CD4-positive, alpha-beta T cell treated with Interleukin-2 at 100 ng/mL for 4 hours (primary cell): ENCODE measurements at places on chromosomes 13 and 19.

GRCh38 chr13:20393273-20394168 is 132.1 kb downstream of the CRYL1 start:
- no peak for DNase-seq

GRCh38 chr19:30082168-30082567 is 140.1 kb downstream of the URI1 start:
- DNase-seq: no peak

DNA sequence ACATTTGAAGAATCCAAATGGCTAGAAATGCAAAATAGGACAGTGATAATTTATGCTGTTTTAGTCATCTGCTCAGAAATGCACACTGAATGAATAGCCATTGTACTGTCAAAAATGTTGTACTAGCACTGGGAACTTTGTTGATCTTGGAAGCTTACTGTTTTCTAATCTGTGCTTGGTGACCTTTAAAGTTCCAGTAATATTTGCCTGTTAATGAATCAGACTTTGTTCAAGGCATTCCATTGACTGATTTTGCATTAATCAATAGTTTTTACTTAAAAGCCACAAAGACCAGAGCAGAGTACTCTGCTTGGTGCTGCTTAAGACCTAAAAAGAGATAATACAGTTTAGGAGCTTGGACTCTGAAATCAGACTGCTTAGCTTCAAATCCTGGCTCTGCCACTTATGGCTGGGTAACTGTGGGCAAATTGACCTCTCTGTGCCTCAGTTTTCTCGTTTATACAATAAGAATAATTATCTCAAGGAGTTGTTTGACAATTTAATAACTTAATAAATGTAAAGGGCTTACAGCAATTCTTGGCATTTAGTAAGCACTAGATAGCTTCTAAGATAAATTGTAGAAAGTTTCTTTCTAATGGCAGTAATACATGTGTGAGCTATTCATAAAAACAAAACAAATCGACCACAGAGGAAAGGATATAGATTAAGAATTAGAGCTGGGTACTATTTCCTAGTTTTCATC is 4.6 kb upstream of the SLAIN1 start:
- DNase-seq: no peak

DNA sequence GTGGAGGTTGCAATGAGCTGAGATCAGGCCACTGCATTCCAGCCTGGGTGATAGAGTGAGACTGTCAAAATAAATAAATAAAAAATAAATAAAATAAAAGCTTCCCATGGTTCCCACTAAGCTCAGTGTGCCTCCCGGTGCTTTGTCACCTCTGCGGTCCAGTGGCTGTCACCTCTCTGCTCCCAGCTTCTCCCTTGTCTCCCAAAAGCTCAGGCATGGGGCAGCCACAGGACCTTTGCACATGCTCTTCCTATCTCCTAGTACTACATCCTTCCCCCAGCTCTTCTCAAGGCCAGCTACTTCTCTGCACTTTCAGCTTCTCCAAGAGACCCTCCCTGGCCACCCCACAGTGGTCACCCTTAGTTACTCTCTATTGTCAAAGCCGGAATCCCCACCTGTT is 7.6 kb upstream of the MATK start:
- DNase-seq: no peak

DNA sequence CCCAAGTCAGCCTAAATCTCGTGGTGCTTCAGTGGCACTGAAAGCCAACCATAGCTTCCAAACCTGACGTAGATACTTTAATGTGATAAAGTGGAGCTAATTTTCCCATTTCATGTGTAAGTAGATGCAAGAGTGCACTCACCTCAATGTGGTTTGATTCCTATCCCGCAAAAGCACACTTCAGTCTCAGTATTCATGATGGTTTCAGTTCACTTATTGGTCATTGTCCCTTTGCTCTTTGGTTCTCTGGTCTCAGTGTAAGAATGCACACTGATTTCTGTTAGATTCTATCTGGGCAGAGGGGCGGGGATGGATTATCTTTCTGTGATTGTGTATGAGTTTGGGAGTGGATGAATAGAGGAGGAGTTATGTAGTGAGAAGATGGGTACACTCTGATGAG is 340.6 kb downstream of the KCNRG start:
- no peak for DNase-seq

DNA sequence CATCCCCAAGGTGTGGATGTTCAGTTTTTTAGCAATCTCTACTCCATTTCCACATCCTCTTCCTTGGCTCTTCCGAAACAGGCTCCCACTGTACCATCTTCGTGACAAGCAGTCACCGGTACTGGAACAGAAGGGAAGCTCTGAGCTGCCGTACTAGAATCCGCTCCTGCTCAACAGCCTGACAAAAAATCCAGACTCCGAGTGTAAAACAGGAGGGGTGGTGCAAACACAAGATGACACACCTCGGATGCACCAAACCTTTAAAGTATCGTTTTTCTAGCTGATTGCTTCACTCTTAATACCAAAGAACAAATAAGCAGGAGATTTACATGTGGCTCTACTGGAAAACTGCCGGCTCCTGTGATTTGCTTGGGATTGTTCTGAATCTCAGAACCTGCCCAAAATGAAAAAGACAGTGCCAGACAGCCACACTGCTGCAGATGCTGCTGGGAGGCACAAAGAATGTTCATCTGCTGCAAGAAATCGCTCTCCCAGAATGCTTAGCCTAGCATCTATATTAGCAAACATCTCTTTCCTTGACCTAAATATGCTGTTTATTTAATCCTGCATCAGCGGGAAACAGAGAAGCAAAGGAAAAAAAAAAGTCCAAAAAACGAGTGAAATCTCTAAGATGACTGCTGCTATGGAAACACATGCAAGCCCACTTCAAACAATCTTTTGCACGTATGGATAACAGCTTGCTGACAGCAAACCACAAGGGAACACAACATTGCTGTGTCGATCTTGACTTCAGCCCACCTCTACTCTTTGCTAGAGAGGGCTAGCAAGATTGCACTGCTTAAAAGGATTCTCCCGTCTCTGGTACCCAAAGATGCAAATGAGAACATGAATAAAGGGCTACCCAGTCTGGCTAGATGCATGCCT is 38.0 kb upstream of the DOCK9 start:
- DNase-seq: no peak

DNA sequence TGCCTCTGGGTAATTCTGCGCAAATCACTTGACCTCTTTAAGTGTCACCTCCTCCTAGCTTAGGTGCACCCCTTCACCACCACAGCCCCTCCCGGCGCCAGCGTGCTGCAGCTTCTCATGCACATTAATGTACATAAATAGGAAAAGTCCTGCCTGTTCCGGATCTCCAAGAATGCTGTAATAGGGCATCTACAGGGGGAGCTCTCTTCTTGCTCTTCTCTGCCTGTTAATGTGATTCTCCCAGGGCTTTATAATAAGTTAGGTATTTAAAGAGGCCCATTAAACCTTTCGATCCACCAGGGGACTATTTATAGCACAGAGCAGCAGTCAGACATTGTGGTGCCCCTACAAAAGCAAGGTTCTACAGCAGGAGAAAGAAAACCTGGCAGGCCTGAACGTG is 35.3 kb downstream of the SOX1 start:
- DNase-seq: no peak

GRCh38 chr13:47337781-47338507 is 441.1 kb upstream of the HTR2A start:
- no peak for DNase-seq

GRCh38 chr13:95813139-95813538 is 136.2 kb downstream of the DNAJC3 start:
- no peak for DNase-seq

- DNase-seq: peak; percentile 17
Measured at GRCh38 chr19:29836409-29836825, 24.6 kb downstream of the CCNE1 start.

GRCh38 chr13:74193391-74193790 is 59.2 kb upstream of the KLF12 start:
- no peak for DNase-seq

DNA sequence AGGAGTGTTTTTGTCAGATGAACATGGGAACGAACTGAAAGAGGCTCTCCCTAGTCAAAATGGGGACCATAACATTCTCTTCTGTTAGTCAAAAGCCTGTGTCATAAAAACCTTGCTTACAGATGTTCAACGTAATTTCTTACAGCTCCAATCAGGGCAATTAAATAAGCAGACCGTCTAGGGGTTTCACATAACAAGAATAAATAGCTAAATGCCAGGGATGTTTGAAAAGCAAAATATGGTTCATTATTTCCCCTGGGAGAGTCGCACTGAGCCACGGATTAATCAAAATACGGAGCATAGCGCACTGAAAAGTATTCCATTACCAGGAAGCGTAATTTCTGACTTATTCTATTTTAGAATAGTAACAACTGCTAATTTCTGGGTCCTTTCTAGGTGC is 63.7 kb upstream of the MRI1 start:
- DNase-seq: no peak

DNA sequence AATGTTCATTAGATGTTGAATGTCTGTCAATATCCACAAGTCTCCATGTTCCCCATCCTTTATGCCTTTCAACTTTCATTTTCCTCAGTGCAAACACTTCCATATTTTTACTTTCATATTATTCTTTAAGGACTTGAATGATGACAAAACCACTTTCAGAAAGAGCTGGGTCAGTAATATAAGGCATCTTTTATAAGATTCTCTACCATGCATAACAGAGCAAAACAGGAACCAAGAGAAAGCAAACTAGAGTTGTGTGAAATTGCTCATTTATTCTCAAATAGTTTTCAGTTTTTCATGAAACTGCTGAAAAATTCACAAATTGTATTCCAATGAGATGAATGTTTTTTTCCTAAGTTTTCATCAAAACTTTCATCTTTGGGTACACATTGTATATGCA is 1247.6 kb downstream of the PCDH17 start:
- no peak for DNase-seq

- DNase-seq: no peak
Measured at GRCh38 chr13:44932171-44932849, 57.0 kb downstream of the NUFIP1 start.

GRCh38 chr19:12139269-12139668 is 881 bp downstream of the ZNF20 start:
- no peak for DNase-seq

DNA sequence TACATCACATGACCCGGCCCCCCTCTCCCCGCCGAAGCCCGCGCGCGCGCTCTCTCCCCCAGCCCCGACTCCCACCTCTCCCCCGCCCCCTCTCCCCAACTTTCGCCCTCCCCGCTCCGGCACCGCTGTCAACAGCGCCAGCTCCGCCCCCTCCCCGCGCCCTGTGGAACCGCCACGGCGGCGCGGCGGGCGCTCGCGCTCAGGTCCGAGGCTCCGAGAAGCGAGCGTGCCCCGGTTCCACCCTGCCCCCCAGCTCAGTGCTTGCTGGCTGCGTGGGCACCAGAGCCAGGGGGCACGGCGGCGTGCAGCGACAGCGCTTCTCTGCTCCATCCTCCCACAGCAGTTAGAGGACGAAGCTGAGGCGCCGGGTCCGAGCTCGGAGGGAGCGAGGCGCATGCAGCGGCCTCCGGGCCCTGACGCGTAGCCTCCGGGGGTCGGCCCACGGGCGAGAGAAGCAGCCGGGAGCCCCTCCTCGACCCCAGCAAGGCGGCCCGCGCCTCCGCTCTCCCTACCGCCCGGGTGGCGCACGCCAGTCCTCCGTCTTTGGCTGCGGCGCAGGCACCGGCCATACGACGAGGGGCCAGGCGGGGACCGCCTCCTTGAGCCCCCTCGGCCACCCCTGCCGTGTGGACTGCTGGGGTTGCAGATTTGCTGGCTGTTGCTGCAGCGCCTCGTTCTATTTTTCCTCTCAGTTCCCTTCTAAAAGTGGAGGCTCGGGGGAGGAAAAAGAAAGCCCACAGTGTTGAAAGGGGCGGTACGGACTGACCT is 109.5 kb downstream of the KCNRG start:
- peak; percentile 95 for DNase-seq

- DNase-seq: no peak
Measured at GRCh38 chr19:17468302-17469091, 1.8 kb upstream of the SLC27A1 start.

- no peak for DNase-seq
Measured at GRCh38 chr13:113907635-113908617, 44.0 kb upstream of the GAS6 start.

DNA sequence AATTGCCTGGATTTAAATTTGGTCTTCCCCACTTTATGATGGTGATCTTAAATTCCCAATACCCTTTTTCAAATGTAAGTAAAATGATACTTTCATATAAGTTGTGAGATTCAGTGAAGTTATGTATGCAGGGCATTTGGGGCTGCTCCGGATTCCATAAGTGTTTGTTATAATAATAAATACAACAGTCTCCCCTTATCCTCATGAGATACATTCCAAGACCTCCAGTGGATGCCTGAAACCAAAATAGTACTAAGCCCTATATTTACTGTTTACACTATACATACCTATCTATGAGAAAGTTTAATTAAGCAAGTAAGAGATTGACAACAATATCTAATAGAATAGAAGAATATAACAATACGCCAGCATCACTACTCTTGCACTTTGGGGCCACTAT is 2237.8 kb downstream of the PCDH9 start:
- DNase-seq: no peak

GRCh38 chr13:43911871-43912270 is 32.2 kb downstream of the LACC1 start:
- no peak for DNase-seq

DNA sequence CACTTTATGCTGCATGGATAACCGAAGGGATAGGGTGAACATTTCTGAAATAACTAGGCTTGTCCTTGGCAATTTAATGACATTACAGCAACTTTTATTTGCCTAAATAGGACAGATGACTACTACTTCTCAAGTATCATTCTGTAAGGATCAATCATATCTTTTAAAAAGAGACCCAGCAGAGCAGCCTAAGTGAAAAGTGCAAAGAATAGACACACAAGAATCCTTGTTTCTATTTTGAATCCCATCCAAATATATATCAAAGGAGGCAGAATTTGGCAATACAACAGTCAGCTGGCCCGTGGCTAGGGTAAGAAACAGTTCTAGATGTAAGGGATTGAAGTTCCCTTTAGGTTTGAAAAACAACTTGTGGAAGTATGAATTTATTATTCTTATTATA is 6.9 kb downstream of the THSD1 start:
- no peak for DNase-seq

DNA sequence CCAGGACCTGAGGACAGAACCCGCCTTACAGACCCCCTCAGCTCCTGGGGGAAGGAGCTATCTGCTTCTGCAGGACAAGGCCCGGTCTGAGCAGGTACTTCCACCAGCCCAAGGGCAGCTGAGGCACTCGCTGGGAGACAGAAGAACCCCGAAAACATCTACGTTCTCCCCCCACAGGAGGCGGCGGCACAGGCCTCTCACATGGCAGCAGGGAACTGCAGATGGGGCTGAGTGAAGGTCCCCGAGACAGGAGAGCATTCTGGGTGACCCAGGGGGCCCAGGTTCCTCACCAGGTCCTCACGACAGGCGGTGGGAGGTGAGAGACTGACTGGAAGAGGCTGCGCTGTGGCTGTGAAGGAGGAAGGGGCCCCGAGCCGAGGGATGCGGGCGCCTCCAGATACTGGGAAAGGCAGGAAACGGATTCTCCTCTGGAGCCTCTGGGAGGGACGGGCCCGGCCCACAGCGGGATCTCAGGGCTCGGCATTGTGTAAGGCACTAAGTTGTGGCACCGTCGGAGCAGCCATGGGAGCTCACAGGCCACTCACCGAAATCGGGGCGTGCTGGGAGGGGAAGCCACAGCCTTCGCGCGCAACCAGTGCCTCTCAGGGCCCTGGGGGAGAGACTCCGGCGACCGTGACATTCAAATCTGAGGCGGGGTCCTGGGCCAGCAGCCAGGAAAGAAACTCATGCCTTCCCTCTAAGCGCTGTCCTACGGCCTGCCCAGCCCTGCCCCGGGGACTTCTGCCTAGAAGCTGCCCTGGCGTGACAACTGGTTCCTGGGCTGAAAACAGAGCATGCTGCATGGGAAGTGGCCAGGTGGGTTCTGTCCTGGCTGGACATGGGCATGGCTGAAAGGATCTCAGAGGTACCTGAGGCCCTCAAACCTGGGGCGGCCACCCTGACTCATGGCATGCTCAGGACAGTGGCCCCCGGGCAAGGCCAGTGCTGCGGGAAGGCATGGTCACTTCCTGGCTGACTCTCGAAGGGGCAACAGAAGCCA is 14.0 kb downstream of the RPL36 start:
- no peak for DNase-seq
